NCI-H1092 treated with DMSO at 0.1 percent for 48 hours (cell line): ENCODE measurements at places on chromosomes 2 and 18.

DNA sequence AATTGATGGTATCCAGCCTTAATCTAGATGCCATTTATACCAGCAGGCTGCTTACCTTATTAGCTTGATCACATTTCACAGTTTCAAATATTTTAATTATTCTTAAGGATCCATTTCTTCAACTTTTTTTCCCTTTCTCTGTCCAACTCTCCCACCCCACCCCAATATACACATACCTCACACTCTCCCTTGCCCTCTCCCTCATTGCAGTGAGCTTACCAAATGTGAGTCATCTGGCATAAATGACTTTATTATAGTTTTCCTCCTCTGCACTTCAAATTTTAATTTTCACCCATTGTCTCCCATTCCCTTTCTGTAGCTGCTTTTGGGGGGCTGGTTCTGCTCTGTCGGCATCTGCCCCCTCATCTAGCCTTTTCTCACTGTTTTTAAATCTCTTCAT lies 12.9 kb downstream of the HTR2B start:
- DNase-seq = no peak

DNA sequence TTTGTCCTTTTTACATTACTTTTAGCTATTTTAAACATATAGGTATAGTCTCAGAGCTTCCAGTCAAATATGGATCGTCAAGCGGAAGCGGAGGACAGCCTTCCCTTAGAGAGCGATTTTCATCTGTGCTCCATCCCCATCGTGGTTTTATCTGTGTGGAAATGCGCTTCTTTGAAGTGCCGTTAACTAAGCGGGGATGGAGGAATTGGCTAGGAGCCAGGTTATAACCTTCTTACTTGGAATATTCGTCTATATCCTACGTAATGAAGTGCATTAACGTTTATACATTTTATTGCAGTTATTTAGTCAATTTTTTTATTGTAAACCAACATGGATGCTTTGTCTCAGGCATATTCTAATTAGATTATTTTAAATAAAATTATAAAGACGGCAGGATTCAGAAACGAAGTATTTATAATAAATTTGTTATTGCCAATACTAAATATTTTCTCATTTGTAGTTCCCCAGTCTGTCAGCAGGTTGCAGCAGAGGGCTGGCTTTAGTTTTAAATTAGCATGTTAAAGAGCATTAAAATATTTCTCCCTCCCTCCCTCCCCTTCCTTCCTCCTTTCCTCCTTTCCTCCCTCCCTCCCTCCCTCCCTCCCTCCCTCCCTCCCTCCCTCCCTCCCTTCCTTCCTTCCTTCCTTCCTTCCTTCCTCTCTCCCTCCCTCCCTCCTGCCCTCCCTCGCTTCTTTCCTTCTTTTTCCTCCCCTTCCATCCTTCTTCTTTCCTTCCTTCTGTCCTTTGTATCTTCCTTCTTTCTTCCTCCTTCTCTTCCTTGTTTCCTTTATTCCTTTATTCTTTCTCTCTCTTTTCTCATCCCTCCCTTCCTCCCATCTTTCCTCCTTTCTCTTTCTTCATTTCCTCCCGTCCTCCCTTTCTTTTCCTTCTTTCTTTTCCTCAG lies 80.6 kb upstream of the DOCK10 start:
- peak; percentile 29 for DNase-seq

- DNase-seq = no peak
Observed at GRCh38 chr2:239113171-239113570, 265.3 kb downstream of the TWIST2 start.

DNA sequence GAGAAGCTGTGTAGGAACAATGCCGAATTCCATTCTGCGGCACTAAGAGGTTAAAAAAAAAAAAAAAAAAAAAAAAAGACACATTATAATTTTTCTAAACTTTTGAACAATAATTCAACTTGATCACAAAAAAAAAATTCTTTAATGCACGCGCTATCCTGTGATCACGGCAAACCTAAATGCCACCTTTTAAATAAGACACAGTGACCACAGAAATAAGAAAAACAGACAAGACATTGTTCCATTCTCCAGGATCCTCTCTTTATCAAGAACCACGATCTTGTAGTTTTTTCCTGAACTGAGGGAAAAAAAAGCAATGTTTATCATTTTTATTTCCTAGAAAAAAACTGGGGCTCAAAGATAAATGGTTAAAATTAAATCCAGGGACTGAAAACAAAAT lies 9.4 kb downstream of the SUCLG1 start:
- DNase-seq = no peak

- DNase-seq = no peak
Observed at GRCh38 chr18:51153659-51154371, 43.7 kb downstream of the MEX3C start.

- peak; percentile 57 for DNase-seq
Observed at GRCh38 chr18:21242141-21242779, at the start of gene GREB1L. TSS of gene GREB1L (plus strand) at chr18:21242232. CDS start at chr18:21383519, 141,287 bp downstream.

DNA sequence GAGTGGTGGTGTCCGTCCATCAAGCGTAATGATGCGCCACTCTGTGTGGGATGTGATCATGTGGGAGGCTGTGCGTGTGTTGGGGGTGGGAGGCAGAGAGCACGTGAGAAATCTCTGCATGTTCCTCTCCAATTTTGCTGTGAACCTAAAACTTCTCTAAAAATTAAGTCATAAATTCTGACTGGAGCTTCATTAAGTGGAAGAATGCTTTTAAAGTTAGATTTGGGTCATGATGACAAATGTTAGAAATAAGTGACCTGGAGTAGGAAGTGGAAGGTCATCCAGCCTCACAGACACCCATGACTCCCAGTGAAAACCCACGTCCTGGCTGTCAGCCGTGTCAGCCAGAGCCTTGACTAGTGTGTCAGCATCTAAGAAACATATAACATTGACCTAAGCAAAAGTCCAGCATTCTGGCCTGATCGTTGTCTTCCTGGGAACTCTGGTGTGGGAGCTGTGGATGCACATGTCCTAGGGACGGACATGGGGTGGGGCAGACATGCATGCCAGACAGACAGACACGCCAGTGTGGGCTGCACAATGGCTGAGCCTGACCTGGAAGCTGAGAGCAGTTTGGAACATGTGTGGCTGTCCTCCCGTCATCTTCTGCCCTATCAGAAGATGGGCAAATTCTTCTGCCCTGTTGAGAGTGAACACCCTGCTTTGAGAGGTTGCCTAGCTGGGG lies 245.6 kb downstream of the FAM210A start:
- no peak for DNase-seq

GRCh38 chr2:205609113-205609512 lies 73.2 kb upstream of the NRP2 start:
- no peak for DNase-seq

GRCh38 chr18:10688766-10689165 lies 162.9 kb downstream of the NAPG start:
- DNase-seq = no peak

DNA sequence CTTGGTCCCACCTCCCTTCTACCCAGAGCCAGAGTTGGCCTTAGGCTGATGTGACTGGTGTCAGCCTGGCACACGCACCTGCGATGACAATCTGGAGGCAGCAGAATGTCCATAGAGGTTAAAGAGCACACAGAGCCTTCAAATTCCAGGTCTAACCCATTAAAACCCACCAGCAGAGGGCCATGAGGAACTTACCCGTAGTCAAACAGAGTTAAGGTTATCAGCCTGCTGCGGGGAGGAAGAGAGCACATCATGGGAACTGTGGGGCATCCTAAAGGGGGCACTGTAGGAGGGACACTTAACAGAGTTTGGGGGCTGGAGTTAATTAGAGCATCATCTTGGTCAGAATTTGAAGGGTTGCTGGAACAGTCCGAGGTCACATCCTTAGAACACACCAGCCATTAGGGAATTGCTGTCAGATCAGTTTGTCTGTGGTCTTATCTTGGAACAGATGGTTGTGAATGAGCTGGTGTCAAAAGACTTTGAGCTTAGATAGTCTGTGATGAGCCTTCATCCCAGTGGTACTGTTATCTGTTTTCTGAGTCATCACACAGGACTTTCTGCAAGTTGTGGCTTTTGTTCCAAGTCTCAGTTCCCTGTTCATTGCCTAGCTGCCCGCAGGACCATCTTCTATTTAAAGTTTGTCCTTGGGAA lies 248.6 kb downstream of the LOXHD1 start:
- no peak for DNase-seq

GRCh38 chr2:8575038-8575833 lies 106.6 kb upstream of the ID2 start:
- DNase-seq = no peak
